ENCODE measurements at places on chromosomes 2 and 18.

GRCh38 chr2:25375989-25376545, 34.3 kb upstream of the DNMT3A start:
- DNase-seq, result no peak

DNA sequence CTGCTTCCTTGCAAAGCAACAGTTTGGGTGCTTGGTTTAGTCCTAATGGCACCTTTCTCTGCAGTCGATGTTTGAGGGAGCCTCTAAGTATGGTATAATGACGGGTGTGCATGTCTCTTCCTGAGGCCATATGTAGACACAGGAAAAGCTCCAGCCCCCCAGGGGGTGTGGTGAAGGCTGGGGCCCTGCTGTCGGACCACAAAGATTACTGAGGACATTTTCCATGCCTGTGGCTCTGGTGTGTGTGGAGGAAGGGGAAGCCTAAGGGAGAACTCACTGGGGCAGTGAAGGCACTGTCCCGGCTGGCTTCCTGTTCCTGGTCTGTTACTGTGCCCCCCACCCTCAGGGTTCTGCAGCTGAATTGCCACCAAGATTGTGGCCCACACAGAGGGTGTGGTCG, 187.1 kb downstream of the FHOD3 start:
- no peak for DNase-seq

GRCh38 chr2:191635333-191636234, 42.4 kb upstream of the NABP1 start:
- no peak for DNase-seq

- DNase-seq, result no peak
Observed at GRCh38 chr2:15829985-15830384, 110.4 kb upstream of the MYCN start.

DNA sequence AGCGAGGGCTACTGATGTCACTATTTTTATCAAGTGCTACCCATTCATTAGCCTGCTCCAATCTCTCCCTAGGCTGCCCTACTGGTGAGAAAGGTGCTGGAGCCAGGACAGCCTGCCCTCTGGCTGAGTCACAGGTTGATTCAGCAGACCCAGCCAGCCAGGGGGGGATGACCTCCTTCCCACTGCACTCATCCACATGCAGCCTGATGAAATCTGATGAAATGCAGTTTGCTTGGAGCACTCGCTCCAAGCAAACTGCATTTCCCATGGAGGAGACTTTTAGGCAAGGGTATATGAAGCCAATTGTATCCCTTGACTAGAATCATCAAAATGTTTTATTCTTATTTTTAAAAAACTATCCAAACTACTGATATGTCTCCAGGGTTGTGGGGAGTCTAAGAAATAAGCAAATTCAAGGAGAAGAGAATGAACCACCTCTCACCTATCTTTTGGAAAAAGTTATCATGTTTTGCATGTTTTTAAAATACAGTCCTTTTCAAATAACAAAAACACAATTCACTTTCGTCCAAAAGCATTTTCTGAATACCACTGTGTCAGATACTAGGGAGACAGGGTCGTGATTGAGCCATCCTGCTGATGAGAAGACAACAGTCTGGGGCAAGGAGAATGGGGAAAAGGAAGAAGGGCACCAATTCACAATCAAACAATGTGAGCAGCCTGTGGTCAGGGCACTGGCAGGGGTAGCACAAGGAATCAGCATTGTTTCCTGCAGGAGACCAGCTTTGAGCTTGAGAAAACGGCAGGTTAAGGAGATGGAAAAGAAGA, 128.3 kb downstream of the AFF3 start:
- no peak for DNase-seq

DNA sequence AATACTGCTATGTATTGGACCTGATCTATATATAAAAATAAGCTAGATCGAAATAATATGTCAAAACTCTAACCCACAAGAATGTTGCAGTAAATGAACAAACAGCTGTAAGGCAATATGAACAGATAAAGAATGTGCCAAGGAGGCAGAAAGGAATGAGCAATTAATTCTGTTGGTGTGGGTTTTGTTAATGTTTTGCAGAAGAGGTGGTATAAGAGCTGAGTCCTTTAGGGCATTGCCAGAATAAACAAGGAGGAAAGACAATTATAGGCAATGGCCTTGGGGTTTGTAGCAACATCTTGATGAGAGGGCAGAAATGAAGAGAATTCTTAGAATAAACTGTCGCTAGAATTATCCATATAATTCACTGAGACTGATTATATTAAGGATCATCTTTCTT, 240.9 kb upstream of the GULP1 start:
- DNase-seq, result no peak

- no peak for DNase-seq
Observed at GRCh38 chr2:20512061-20512605, 65.3 kb downstream of the RHOB start.

DNA sequence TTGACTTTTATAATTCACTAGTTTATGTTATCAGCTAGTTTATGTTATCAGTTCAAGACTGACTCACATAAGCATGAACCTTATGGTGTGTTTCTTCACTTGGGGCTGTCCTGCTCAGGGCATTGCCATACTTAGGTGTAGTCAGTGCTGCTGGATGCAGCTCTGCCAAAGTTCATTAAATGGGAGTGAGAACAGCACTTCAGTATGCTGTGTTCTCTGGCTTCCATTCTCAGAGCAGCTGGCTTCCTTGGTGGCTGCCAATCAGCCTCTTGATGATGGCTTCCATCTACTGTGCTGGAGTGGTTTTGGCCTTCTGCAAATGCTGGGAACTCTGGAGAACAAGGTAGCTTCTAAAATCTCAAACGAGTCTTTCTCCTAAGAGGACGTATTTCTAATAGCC, 170.7 kb downstream of the TDRD15 start:
- DNase-seq, result no peak

DNA sequence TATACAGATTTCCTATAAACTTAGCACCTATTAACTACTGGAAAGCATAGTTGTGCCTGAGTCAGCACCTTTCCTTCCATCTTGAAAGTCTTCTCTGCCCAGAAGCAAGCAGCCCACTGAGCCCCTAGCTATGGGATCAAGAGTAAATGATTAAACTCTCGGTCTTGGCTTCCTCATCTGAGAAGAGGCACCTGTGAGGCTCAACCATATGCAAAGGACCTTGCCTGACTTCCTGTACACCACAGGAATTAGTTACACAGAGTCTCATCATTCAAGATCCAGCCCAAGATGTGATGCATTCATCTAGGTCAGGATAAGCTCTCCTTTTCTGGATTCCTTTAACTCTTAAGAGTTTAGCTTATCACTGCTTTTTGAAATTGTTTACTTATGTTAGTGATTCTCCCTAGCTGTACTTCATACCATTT, 96.0 kb downstream of the CDH2 start:
- DNase-seq, result no peak

DNA sequence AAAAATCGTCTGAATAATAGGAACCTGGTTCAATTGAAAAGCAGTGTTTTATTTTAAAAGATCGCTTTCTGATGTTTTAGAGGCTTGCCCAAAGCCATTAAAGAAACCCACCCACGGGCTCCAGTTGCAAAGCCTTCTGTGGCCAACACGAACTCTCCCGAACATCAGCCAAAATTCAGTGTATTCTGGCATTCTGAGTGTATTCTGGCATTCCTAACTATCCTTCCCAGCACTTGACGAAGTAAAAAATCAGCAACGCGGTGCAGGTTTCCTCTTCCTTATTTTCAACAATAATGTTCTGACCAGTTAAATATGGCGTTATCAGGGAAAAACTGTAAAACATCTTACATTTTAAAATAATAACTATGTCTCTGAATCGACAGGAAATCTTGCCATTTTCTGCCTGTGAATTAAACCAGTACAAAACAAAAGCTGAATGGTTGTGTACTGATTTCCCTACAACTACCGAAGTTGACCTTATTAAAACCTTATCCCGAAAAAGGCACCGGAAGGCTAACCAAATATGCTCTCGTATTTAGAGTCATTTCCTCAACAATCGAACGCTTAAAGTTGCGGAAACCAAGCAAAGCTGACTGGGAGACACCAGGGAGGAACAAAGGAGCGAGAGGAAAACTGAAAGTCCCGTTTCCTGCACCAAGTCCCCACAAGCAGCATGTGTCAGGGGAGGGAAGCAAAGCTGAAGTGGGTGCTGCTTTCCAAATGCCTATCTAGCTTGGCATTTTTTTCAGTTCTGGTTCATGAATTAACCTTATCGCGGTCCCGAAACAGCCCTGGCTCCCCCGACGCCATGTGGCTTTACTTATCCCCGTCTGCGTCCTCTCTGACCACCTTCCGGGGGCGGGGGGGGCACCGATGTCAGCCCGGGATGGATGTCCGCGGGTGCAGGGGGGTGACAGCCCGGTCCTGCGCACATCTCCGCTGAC, 44.3 kb downstream of the ZNF516 start:
- DNase-seq, result no peak

GRCh38 chr2:113901943-113902342, 12.1 kb downstream of the ACTR3 start:
- DNase-seq, result no peak

DNA sequence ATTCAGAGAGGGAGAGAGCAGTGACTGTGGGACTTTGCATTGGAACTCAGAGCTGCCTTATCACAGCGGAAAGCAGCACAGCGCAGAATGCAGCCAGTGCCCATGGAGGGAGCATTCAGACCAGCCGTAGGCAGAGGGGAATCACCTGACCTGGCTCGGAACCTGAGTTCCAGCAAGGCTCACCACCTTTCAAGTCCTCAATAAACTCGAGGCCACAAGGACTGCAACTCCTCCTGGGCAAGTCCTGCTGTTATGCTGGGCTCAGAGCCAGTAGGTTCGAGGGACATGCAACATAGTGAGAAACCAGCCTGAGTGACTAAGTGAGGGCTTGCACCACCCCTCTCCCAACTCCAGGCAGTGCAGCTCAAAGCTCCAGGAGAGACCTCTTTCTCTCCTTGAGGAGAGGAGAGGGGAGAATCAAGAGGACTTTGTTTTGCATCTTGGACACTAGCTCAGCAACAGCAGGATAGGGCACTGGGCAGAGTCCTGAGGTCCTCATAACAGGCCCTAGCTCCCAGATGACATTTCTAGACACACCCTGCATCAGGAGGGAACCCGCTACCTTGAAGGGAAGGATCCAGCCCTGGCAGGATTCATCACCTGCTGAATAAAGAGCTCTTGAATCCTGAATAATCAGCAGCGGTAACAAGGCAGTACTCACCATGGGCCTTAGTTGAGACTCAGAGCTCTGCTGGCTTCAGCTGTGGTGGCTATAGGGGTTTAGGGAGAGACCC, 136.8 kb upstream of the OTOS start:
- DNase-seq, result no peak

DNA sequence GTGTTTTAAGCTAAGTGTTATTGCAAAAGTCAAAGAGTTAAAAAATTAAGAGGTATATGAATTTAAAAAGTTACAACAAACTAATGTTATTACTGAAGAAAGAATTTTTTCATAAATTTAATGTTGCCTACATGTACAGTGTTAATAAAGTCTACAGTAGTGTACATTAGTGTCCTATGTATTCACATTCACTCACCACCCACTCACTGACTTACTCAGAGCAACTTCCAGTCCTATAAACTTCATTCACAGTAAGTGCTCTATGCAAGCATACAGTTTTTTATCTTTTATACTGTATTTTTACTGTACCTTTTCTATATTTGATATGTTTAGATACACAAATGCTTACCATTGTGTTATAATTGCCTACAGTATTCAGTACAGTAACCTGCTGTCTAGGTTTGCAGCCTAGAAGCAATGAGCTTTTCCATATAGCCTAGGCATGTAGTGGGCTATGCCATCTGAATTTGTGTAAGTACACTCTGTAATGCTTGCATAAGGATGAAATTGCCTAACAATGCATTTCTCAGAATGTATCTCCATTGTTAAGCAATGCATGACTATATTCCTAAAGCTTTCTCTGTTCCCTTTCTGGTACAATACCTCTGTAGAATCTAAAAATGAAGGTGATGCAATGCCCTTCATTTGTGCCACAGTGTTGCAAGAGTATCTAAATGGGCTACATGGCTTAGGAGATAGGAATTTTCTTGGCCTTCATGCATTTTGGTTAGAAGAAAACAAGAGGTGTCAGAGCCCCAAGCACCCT, 370.8 kb upstream of the NT5C1B start:
- no peak for DNase-seq

DNA sequence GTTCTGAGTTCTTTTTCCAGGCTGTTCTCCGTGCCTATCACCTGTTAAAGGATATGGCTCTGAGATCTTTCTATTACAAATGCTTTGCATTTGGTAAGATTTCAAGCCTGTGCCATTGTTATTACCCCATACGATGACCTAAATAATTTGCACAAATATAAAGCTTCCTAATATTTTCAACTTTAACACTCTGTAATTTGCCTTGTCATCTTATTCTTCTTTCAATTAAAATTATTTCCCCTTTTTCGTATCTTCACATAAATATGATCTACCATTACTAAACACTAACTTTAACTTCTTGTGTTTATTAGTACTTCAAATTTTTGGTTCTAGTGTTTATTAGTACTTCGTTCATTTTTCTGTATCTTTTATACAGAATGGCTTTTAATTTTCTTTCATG, 3.2 kb upstream of the MSL3B start:
- no peak for DNase-seq

GRCh38 chr2:68906716-68907115, 35.5 kb upstream of the BMP10 start:
- DNase-seq, result no peak

GRCh38 chr2:45768208-45768607, 116.7 kb downstream of the PRKCE start:
- DNase-seq, result no peak

DNA sequence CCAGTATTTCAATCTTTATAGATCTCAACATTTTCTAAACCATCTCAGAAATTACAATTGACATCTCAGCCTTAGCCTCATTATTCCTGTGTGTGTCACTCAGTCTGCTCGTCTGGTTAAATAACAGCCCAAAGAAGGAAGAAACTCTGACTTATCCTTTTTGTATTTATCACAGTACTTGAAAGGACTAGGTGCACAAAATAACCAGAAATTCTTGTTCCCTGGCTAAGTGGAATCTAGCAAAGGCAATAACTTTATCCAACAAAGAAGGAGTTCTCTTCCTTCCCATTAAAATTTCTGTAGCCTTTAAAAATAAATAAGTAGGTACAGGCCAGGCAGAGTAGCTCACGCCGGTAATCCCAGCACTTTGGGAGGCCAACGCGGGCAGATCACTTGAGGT, 139.9 kb upstream of the PID1 start:
- no peak for DNase-seq

GRCh38 chr18:50848991-50849390, 29.2 kb upstream of the MRO start:
- no peak for DNase-seq

- no peak for DNase-seq
Observed at GRCh38 chr2:219274361-219274921, 4.7 kb upstream of the DNAJB2 start.

Data from CD4-positive, alpha-beta T cell treated with Interleukin-2 at 100 ng/mL for 4 hours (primary cell).